Mesenteric fat pad (tissue), 1 donor: ENCODE measurements at places on chromosomes 16 and 17. TPM values are rescaled to one million over a fixed set of nuclear protein-coding genes. Genes with fewer than 3 reads are reported as not detected.

- DNase-seq: no peak
Observed at GRCh38 chr16:2768403-2769089, 8.5 kb downstream of the ELOB start.

DNA sequence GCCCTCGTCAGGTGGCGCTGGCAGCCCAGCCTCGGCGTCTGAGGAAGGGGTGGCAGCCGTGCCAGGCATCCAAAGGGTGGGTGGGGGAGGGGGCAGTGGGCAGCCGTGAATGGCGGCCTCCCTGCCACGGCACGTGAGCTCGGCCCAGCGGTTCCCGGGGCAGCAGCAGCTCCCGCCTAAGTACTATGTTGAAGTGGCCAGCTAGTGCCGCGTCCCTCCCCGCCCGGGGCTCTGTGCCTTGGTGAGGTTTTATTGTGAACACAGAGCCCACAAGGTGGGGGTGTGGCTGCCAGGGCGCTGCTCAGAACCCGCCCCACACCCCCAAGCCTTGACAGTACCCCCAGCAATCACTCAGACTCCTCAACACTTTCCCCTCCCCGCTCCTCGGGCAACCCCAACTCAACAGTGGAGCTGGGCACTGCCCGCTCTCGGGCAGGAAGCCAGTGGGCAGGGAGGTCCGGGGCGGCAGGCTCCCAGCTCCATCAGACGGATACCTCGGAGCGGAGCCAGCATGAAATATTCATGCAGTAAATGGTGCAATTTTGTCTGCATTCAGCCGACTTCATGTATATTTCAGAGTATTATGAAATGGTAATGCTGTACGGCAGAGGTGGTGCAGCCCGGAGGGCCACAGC lies 80.4 kb downstream of the ENGASE start:
- DNase-seq: no peak

DNA sequence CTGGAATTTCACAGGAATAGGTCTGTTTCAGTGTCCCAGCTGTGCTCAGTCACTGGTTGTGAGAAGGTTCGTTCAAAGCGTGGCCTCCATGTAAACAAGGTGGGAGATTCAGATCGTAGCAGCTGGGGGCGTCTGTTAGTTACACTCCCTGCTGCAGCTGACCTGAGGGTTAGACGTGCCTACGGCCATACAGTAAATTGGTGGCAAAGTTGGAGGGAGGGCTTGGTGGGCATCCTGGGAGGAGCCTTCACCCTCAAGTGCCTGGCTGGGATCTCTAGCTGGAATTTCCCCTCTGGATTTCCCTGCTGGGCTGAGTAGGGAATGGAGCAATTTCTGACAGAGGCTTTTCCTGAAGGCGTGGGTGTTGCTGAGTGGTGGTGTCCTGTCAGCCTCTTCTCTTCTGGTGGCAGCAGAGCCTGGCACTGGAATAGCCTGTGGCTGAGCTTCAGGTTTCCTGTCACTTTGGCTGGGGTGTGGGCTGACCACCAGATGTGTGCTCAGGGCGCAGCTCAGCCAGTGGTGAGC lies 6.4 kb downstream of the FCSK start:
- no peak for DNase-seq

Gene SLC5A11
- total RNA-seq: 0.16 TPM

Gene SEZ6
- not detected for total RNA-seq

- DNase-seq: no peak
Observed at GRCh38 chr16:50114357-50115129, 38.6 kb upstream of the TENT4B start.

GRCh38 chr17:2008332-2009126 lies 16.6 kb downstream of the RTN4RL1 start:
- no peak for DNase-seq

DNA sequence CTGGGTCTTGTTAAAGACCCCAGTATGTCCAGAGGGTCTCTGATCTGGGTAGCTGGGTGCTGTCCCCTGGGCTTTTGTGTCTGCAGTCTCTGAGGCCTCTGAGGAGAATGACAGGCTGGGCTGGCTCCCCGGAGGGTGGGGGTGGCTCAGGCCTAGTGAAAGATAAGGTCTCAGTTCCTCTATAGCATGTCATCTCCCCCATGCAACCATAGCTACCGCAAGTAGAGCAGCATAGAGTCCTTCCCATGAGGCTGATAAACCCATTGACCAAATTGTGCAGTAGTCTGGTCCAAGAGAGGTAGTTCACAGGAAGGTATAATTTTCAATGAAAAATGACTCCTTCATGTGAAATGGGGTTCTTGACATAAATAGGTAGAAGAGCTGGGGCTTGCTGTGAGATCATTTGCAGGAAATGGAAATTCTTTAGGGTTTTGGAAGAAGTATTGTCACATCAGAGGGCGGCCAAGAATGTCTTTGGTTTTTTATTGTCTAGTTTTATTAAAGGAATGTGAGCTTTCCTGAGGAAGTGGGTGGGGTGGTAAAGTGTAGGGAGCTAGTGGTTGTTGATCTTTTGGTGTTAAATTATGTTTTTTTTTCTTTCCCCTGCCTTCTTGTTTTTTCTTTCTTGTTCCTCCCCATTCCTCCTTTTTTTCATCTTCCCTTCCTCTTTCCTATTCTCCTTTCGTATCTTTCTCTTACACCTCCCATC lies 21.0 kb downstream of the SLC7A6OS start:
- no peak for DNase-seq

GRCh38 chr16:29726845-29727377 lies 18.9 kb downstream of the C16orf54 start:
- no peak for DNase-seq

Gene TANC2
- total RNA-seq: 62.9 TPM

GRCh38 chr16:81536648-81537047 lies 92.0 kb downstream of the CMIP start:
- DNase-seq: no peak

GRCh38 chr17:50928646-50929045 lies 62.5 kb upstream of the TOB1 start:
- DNase-seq: no peak

- DNase-seq: peak; percentile 89
Observed at GRCh38 chr16:75555213-75555706, 792 bp downstream of the TMEM231 start.

Gene CCL11
- 4.0 TPM for total RNA-seq

Gene HOXB4
- 5.7 TPM for total RNA-seq

Gene PGS1
- 64.0 TPM for total RNA-seq

DNA sequence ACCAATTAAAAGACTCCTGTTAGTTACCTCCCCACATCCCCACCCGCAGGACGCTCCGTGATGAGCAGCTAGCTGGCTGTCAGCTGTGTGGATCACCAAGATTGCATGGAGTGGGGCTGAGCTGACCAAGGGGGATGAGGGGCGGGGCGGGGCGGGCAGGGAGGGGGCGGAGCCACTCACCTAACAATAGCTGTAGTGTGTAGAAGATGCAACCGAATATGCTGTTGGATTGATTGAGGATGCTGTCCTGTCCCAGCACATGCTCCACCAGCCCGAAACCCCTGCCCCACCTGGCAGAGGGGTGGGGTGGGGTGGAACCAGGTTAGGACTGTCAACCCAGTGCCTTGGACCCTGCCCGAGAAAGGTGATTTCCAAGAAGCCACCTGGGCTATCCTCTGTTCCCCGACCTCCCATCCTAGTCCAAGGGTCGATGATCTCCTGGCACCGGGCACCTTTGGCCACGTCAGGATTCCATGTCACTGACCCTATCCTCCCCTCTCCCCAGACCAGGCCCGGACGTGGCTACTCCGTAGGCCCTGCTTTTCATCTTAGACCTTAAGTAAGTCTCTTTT lies 1.4 kb downstream of the VKORC1 start:
- DNase-seq: no peak

DNA sequence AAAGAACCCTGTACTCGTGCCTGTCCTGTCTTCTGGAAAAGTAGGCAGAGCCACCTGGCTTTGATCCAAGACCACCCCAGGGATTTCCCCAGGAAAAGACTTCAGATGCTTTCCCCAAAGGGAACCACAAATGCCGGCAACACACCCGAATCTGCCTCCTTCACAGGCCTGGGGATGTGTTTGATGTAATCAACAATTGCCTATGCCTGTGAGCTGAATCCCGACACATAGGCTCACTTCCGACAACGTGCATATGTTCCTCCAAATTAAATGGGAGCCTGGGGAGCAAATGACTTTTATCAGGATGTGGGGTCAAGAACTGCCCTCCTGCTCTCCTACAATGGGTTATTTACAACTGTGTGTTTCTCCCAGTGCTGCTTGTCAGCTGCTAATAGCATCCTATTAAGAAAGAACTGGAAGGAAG lies 535.2 kb upstream of the CDH11 start:
- DNase-seq: no peak

DNA sequence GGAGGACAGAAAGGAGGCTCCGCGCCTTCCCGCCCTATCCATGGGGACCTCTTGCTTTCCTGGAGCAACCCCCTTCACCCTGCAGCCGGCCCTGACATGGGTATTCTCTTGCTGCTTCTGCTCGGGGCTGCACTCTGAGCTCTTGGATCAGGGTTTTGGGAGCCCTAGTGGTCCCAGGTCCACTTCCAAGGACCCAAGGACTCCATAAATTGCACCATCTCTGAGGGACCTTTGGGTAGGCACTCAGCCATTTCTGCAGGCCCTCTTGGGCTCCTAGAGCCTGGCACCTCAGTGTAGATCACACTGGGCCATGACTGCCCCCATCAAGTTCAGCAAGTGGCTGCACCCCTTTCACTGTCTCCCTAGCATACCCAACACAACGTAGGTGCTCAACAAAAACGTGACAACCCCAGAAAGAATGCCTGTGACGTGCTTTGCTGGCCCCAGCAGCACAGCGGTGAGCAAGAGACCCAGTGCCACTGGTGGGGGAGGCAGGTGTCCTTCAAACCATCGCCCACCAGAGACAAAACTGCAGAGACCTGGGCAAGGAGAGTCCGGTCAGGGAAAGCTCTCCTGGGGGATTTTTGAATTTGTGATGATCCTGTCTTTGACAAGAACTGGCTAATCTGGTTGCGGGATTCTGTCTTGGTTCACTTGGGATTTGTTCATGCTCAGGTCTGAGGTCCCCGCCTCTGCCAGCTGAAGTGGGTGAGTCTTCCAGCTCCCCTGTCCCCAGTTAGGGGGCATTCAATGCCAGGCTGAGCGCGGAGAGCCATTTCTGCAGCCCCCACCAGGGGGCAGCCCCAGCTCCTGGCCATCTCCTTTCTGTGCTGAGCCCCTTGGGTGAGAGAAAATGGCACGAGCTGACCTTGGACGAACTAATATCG lies 2.5 kb upstream of the RAB11FIP4 start:
- DNase-seq: no peak

Gene TSPAN10
- total RNA-seq: 0.29 TPM

Gene MEOX1
- 25.3 TPM for total RNA-seq

DNA sequence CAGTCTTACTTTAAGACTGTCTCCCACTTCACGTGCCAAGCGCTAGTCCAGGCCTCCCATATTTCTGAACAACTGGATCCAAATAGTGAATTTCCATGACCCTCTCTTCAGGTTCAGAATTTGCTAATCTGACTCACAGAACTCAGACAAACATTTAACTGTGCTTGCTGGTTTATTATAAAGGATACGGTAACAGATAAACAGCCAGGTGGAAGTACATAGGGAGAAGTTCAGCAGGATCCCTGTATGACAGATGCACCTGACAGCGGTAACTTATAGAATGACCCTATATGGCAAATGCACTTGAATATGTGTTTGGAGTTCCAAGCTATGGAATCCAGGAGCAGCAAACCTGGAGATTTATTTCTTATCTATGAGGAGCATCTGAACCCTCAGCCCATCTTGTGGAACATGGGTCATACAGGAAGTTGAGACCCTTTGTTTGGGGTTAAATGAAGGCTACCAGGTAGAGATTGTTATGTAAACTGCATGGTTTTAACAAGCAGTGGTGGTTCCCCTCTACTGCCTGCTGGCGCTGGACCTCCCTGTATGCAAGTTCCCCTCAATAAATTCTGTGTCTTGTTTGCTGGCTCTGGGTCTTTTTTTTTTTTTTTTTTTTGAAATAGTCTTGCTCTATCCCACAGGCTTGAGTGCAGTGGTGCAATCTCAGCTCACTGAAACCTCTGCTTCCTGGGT lies 622.6 kb downstream of the KCNJ2 start:
- no peak for DNase-seq

Gene APPBP2
- 45.8 TPM for total RNA-seq

Gene MRTFB
- 53.8 TPM for total RNA-seq

- no peak for DNase-seq
Observed at GRCh38 chr17:79834565-79835469, 4.4 kb downstream of the CBX4 start.

Gene TBC1D3I
- total RNA-seq: 0.19 TPM

DNA sequence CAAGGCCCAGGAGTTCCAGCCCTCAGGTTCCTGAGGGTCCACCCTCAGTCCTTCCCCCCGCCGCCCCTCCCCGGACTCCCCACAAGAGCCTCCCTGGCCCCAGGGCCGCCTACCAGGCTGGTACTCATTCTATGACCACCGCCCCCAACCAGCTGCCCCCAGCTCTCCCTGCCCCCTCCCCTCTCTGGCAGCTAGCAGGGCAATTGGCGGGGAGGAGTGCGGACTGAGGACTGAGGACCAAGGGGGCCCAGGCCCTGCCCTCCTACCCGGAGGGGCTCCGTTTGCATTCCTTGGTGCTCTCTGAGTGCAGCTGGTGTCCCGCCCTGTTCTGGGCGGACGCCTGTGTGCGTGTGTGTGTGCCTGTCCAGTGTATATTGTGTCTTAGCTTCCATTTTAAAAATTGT lies 19.1 kb downstream of the UNC13D start:
- no peak for DNase-seq

DNA sequence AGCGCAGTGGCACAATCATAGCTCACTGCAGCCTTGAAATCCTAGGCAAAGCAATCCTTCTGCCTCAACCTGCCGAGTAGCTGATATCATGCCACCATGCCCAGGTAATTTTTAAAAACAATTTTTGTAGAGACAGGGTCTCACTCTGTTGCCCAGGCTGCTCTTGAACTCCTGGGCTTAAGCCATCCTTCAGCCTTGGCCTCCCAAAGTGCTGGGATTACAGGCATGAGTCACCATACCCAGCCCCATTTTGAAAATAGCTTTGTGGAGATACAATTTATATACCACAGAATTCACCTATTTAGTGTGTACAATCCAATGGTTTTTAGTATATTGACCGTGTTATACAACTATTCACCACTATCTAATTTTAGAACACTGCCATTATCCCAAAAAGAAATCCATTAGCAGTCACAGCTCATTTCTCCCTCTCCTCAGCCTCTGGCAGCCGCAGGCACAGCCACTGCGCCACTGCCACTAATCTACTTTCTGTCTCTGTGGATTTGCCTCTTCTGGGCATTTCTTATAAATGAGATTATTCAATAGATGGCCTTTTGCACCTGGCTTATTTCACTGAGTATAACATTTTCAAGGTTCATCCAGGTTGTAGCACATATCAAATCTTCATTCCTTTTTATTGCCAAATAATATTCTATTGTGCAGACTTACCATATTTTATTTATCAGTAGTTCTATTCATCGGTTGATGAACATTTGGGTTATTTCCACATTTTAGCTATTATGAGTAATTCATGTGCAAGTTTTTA lies 6.5 kb downstream of the RNF157 start:
- no peak for DNase-seq

GRCh38 chr16:9854675-9855074 lies 327.6 kb downstream of the GRIN2A start:
- DNase-seq: no peak

Gene CCL17
- not detected for total RNA-seq

- DNase-seq: no peak
Observed at GRCh38 chr17:40472733-40473452, 28.5 kb downstream of the TNS4 start.

Gene HSD17B2
- 0.71 TPM for total RNA-seq
